NCI-H524 (cell line): ENCODE measurements at places on chromosomes 5 and 9.

DNA sequence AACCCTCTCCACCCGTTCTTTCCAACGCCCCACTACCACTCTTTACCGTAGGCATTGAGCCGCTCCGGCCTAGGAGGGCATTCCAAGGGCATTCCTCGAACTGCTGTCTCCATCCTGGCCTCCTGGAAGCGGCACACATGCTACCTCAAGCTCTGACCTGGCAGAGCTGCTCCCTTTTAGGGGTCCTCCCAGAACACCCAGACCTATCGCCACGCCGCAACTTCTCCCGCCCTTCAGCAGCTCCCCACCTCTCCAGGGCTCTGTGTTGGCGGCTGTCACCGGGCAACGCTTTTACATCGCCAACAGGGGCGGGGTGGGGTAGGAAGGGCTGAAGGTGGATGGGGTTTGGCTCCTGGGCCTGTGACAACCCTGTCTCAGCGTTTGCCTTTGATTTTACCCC lies 4.6 kb upstream of the MYORG start:
- no peak for DNase-seq

DNA sequence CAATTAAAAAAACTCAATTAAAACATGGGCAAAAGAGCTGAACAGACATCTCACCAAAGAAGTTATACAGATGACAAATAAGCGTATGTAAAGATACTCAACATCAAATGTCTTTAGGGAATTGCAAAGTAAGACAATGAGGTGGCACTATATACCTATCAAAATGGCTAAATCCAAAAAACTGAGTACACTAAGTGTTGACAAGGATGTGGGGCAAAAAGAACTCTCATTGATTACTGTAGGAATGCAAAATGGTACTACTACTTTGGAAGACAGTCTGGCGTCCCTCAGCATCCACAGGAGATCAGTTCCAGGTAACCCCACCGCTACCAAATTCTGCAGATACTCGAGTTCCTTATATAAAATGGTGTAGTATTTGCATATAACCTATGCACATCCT lies 198.1 kb downstream of the DAB2IP start:
- no peak for DNase-seq

DNA sequence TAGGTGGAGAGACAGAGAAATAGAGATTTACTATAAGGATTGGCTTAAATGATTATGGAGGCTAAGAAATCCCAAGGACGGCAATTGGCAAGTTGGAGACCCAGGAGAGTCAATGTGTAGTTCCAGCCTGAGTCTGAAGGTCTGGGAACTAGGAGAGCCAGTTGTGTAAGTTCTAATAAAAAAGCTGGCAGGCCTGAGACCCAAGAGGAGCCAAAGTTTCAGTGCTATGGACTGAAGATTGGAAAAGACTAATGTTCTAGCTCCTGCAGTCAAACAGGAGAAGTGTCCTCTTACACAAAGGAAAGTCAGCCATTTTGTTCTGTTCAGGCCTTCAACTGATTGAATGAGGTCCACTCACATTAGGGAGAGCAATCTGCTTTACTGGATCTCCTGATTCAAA lies 50.0 kb downstream of the NMUR2 start:
- DNase-seq: no peak

- no peak for DNase-seq
Observed at GRCh38 chr5:122707796-122708195, 67.1 kb upstream of the SNX2 start.

- peak; percentile 42 for DNase-seq
Observed at GRCh38 chr5:43017428-43017815, 22.7 kb downstream of the ANXA2R start.

DNA sequence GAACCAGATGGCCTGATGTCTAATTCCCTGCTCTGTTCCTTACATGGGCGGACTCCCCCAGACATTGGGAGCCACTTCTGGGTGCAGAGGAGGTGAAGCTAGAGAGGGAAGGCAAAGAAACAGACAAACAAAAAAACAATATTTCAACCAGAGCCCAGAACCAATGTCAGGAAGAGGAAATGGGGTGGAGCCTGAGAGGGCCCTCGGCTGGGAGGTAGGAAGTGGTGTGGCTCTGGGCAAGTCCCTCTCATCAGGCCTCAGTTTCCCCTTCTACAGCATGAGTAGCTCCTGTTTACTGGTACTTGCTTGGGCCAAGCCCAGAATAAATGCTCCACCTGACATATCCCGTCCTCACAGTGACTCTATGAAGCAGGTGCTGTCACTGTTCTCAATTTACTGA lies 11.1 kb downstream of the SH2D3C start:
- peak; percentile 50 for DNase-seq

DNA sequence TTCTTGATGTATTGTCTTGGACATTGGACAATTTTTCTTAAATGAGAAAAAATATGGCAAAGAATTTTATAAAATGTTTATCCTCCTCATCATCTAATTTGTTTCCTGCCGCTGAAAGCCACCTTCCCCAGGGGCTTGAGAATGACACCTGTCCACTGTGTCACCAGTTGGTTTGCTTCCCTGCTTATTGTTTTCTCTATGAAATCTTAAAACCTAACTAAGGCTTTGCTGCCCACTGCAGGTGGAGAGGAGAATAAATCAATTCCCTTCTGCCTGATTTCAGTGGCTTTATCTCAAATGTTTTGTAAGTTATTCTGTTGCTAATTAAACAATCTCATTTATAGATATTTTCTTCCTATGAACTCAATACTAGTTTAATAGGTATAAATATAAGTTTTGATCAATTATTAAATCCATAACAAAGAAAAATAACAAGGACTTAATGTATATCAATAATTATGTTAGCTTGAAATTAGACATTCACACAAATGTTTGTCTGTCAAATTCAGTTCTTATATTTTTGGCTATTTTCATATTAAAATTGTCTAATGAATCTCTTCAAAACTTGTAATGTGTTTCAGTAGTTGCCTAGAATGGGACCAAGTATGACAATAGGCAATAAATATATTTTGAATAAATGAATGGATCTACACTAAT lies 822.5 kb downstream of the PTPRD start:
- DNase-seq: peak; percentile 44

DNA sequence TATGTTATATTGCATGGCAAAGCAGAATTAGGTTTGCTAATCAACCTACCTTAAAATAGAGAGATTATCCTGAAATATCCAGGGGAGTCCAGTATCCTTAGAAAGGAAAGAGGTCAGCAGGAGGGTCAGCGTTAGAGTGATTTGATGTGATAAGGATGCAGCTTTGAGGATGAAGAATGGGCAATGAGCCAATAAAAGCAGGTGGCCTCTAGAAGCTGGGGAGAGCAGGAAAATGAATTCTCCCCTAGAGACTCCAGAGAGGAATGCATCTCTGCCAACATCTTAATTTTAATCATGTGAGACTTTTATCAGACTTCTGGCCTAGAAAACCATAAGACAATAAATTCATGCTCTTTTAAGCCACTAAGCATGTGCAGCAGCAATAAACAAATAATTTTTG lies 65.7 kb upstream of the SYK start:
- DNase-seq: peak; percentile 73

DNA sequence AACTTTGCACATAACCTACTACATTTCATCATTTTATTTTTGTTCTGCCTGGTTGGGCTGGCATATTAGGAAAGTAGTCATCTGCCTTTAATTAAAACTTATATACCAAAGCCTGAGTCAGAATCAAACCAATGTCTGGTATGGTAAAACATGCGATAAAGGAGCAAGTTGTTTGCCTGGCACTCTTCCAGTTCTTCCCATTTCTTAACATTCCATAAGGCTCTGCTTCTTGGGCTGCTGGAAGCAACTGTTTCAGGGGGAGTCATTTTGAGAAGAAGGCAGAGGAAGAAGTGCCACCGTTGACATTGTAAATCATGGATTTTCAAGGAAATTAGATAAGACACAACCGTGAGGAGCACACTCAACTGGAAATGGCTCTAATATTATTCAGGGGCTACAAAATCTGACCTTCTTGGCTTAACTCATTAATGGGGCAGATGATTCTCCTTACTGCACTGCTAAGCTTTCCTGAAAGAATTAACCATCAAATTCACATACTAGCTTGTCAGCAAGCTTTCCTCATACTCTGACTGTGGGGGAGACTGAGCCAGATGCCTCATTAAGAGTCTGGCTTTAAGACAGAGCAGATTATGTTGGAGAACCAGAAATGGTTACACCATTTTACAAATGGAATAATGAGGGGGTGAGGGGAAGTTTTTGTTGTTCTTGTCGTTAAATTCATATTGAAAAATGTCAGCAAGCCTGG lies 391.0 kb downstream of the TMEM232 start:
- DNase-seq: no peak

DNA sequence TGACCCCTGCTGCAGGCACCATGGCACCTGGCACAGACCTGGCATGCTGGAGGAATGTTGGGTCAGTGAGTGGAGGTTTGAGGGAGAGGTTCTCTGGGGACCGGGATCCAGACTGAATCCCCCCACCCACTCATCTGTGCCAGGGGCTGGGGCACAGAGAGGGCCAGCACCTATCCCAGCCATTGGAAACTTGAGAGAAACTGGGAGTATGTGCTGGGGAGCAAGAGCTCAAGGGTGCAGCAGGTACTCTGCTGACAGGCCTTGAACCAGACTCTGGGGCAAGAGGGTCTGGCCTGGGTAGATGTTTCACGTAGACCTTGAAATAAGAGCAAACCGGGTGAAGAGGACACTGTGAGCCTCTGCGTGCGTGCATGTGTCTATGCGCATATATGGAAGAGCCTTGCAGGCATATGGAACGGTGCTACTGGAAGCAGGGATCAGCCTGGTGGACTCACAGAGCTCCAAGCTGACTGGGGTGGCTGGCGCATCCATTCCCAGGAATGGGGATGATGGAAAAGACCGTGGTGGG lies 8.8 kb downstream of the FGF18 start:
- DNase-seq: no peak

DNA sequence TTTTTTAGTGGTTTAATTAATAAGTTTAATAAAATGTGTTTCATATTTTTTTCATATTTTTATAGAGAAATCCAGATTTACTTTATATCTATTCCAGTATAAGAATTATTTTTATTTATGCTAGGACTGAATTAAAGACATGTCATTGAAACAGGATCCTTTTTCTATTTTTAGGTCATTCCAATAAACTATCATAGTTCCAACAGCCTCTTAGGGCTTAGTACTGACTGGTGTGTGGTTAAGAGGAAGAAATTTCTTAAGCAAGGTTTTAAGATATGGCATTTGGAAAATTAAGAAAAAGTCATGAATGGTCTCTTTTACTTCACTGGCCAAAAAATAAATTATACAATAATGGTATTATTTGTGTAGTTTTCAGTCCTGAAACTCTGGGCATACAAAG lies 31.2 kb upstream of the PRR16 start:
- no peak for DNase-seq

DNA sequence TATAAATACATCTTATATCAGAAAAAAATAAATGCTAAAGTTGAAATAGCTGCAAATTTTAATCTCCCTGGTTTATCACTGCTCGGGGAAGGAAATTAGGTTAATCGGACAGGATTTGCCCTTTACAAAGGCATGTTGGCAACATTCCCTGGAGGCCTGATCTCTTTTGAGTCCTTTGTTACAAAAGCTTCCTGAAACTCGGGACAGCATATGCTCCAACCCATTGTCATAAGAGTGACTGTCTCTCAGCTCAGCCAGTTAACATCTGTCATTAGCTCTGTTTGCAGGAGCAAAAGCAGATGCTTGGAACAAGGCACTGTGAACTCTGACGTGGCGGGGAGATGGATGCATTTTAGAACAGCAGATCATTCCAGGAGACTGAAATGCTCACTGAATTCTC lies 80.6 kb downstream of the MYO10 start:
- peak; percentile 98 for DNase-seq

DNA sequence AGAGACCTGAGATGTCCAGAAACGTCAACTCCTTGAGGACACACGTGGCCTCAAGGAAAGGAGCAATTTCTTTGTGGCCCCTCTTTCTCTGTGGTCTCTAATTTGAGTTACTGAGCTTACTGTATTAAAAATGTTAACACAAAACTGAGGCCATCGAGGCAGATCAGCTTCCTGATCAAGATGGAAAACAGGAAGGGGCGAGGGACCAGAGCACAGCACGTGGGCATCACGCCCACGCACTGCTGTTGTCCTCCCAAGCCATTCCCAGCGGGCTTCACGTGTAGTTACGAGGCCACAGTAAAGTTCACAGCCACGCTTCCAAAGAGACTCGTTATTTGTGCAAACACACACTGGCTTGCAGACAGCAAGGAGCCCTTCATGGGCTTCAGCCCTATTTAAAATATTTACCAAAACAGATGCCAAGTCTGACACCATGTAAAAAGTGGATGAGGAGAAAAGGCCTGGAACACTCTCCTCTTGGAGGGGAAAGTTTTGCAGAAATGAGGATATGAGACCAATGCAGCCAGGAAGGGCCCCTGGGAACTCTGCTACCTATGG lies 149.5 kb downstream of the ROR2 start:
- no peak for DNase-seq
